Mesendoderm (in vitro differentiated cells): ENCODE measurements at places on chromosomes 13 and 19.

- no peak for DNase-seq
Measured at GRCh38 chr13:40983259-40983658, 35.9 kb downstream of the ELF1 start.

GRCh38 chr13:84315527-84315926 is 433.3 kb upstream of the SLITRK1 start:
- DNase-seq, result no peak

DNA sequence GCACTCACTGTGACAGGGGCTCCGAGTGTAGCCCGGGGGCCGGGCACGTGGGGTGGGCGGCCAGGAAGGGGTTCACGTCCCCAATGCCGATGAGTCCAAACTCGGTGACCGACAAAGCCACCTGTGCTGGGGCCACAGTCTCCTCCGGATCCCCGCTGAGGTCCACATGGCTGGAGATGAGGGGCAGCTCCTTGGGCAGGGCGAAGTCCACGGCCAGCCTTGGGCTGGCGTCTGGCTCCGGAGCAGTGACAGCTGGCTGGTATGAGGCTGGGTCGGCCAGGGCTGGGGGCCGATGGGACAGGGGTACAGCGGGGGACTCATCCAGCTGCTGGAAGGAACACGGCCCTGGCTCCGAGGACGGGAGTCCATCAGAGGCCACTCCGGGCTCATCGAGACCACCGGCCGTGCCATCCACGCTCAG is 15.9 kb upstream of the PLPP2 start:
- DNase-seq, result no peak

DNA sequence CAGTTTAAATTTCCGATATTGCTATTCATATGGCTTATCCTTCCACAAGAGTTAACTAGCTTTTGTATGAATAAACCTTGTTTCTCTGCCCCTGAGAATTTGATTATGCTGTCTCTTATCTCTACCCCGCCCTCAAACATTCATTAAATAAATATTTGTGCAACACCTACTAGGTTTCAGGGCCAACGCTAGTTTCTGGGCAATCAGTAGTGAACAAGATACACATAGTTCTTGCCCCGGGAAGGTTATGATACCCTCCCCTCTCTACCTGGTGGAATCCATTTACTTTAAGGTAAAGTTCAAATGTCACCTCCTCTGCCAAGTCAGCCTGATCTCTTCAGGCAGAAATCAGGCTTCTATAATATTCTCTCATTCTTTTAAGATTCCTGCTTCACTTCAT is 16.6 kb upstream of the USP12 start:
- DNase-seq, result no peak

DNA sequence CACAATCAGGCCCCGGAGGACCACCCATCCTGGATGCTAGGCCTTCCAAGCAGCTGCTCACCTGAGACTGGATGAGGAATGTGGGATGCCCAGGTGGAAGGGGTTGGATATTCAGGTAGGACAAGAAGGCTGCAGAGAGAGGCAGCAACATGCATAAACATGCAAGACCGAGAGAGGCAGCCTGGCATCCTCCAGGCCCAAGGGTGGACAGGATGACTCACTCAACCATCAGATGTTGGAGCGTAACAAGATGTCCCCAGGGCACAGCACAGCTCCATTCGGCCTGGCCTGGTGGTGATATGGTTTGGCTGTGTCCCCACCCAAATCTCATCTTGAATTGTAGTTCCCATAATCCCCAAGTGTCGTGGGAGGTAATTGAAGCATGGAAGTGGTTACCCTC is 10.0 kb upstream of the CABP5 start:
- DNase-seq, result no peak
